ENCODE measurements at places on chromosomes 4 and X. TPM values are rescaled to one million over a fixed set of nuclear protein-coding genes. Genes with fewer than 3 reads are reported as not detected.

DNA sequence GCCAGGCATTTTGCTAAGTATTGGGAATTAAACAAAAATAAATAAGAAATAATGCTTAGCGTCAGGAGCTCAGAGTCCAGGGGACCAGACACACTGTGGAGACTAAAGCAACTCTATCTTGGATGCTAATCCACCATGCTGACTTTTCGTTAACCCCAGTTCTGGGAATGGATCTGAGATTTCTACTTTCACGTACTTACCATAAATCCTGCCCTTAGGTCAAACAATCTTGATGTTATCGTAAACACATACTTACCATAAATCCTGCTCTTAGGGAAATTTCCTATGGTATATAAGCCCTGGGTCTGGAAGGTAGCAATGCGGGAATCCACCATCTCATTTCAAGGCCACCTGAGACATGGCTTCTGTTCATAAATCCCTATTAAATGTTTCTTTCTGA is 204.5 kb upstream of the IGFBP7 start:
- no peak overlapping the region for H3K4me3 ChIP-seq
- H3K27ac ChIP-seq: no peak overlapping the region
- H3K27me3 ChIP-seq: no peaks in the 10 kb centered on the region
- no peak for DNase-seq
- H3K4me1 ChIP-seq: no peaks in the 10 kb centered on the region

DNA sequence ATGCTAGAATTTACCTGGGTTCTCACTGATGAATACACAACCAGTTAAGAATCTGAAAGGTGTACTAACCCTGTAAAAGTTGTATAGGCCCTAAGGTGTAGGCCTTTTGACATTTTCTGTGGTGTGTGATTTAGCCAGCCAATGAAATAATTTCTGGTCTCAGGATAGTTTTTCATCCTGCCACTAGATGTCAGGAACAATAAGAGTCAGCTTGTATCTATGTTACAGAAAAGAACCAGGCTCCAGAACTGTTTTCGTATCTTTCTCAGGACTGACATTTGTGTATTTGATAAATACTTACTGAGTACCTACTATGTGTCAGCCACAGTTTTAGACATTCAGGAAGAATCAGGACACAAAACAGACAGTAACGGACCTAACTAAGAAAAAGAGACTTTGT is 673.6 kb upstream of the TENM3 start:
- no peak overlapping the region for H3K27ac ChIP-seq
- H3K4me3 ChIP-seq: no peak overlapping the region
- H3K4me1 ChIP-seq: no peaks in the 10 kb centered on the region
- H3K36me3 ChIP-seq: no peaks in the 10 kb centered on the region
- DNase-seq: no peak

GRCh38 chr4:132502096-132502552 is 647.0 kb upstream of the PCDH10 start:
- H3K4me3 ChIP-seq: no peak overlapping the region
- no peaks in the 10 kb centered on the region for H3K36me3 ChIP-seq
- DNase-seq: no peak
- no peaks in the 10 kb centered on the region for H3K27me3 ChIP-seq
- no peaks in the 10 kb centered on the region for H3K4me1 ChIP-seq

GRCh38 chr4:144663834-144664475 is 18.0 kb downstream of the HHIP start:
- no peak for DNase-seq
- no peak overlapping the region for H3K4me3 ChIP-seq
- no peak overlapping the region for H3K27ac ChIP-seq
- no peaks in the 10 kb centered on the region for H3K4me1 ChIP-seq

DNA sequence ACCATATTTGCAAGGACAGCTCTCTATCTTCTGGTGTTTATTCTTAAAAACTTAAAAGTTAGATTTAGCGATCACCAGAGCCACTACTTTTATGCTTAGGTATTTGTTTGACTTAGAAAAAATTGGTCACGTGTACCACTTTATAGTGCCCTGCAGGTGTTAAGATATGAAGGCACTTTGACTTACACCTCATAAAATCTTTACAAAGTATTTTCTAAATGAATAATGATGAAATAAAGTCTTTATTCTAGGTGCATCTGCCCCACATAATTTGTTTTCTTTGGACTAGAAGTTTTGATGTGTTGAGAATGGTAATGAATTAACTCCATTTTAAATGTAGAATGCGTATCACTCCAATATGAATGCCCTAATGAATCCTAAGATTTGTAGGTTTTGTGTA is 2.9 kb downstream of the FMR1 start:
- H3K36me3 ChIP-seq: no peaks in the 10 kb centered on the region
- no peaks in the 10 kb centered on the region for H3K27me3 ChIP-seq
- H3K4me3 ChIP-seq: no peak overlapping the region
- H3K4me1 ChIP-seq: no peaks in the 10 kb centered on the region
- no peak overlapping the region for H3K27ac ChIP-seq

GRCh38 chr4:69957209-69957608 is 8.3 kb downstream of the CSN2 start:
- no peak overlapping the region for H3K27ac ChIP-seq
- H3K27me3 ChIP-seq: no peaks in the 10 kb centered on the region
- no peaks in the 10 kb centered on the region for H3K36me3 ChIP-seq
- no peaks in the 10 kb centered on the region for H3K4me1 ChIP-seq
- DNase-seq: no peak
- H3K4me3 ChIP-seq: no peak overlapping the region

GRCh38 chr4:41569961-41570360 is 32.0 kb downstream of the LIMCH1 start:
- H3K4me3 ChIP-seq: no peak overlapping the region
- no peak for DNase-seq
- H3K4me1 ChIP-seq: no peaks in the 10 kb centered on the region
- no peaks in the 10 kb centered on the region for H3K36me3 ChIP-seq
- no peaks in the 10 kb centered on the region for H3K27me3 ChIP-seq
- no peak overlapping the region for H3K27ac ChIP-seq

- peaks cover 11% of the 10 kb centered on the region for H3K4me1 ChIP-seq
These were observed 394.2 kb downstream of the ARHGAP24 start for GRCh38 chr4:85869181-85869580.

DNA sequence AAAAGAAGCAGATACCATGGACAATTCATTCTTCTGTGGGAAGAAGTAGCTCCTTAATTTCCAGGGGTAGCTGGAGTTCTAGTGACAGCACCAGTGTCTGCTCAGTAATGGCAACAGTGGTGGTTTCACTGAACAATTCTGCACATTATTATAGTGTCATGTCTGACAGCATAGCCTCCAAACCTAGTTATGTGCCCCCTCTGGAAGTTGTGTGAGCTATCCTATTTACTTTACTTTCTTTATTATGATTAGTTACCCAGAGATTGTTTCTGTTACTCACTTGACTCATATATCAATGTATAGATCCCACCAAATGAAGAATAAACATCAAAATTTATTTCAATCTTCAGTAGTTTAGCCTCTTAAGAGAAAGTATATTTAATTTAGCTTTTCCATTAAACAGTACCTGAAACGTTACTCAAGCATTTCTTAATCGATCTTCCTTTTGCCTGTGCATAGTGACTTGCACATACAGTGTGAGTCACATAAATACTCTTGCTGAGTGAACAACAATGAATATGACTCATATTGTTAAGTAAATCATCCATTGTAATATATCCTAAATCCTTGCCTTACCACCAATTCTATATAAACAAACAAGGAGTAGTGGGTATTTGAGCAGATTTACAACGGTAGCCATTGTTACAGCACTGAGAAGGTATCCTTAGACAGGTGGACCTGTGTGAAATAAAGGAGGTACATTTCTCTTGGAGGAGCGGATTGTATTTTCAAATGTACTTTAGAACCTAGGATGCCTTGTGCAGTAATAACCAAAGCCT is 534.7 kb downstream of the ANKRD50 start:
- H3K4me3 ChIP-seq: no peak overlapping the region
- no peak overlapping the region for H3K27ac ChIP-seq
- no peaks in the 10 kb centered on the region for H3K27me3 ChIP-seq
- no peaks in the 10 kb centered on the region for H3K36me3 ChIP-seq
- no peak for DNase-seq

DNA sequence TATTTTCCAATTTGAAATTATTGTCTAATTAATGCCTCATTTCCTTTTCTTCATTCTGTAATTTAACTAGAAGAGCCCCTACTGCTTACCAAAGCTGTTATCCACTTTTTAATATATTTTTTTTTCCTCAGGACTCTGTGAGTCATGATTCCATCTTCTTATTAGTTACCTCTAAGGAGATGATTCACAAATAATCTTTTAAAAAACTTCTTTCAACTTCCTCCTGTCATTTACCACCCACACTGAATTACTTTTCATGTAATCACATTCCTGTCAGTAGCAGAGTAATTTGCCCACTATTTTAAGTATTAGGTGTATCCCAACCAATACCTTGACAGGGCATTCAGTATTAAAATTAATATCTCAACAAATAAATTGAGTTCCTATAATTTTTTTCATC is 470.9 kb upstream of the ADGRL3 start:
- H3K4me1 ChIP-seq: no peaks in the 10 kb centered on the region
- H3K27ac ChIP-seq: no peak overlapping the region
- H3K36me3 ChIP-seq: no peaks in the 10 kb centered on the region
- no peaks in the 10 kb centered on the region for H3K27me3 ChIP-seq
- no peak overlapping the region for H3K4me3 ChIP-seq

ARHGAP36 gene
- not detected for total RNA-seq

IL15 gene
- 3.0 TPM for total RNA-seq

SLIT2 gene
- 1.1 TPM for total RNA-seq
